Stimulated activated naive CD8-positive, alpha-beta T cell treated with anti-CD3 and anti-CD28 coated beads, Interleukin-15, amount 100 ng/mL, for 72 hours (primary cell): ENCODE measurements at places on chromosomes 12 and 14.

GRCh38 chr14:49966971-49967630, 74.2 kb downstream of the ARF6 start:
- no peak for DNase-seq

DNA sequence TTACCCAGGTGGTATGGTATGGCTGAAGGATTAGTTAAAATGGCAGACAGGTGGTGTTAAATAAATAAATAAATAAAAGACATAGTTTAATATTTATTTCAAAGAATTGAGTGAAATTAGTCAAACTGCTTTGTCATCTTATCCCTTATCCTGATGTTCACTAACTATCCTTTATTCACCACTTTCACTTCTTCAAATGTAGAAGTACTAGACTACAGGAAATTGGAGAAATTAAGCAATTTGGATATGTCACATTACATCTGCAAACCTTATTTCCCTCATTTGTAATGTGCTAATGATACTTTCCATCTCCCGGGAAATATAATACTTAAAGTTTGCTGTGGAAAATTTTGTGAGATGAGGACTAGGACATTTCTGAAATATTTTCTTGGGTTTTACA, 1195.7 kb downstream of the LRFN5 start:
- no peak for DNase-seq

GRCh38 chr14:98230411-98230810, 1041.6 kb downstream of the BCL11B start:
- no peak for DNase-seq

DNA sequence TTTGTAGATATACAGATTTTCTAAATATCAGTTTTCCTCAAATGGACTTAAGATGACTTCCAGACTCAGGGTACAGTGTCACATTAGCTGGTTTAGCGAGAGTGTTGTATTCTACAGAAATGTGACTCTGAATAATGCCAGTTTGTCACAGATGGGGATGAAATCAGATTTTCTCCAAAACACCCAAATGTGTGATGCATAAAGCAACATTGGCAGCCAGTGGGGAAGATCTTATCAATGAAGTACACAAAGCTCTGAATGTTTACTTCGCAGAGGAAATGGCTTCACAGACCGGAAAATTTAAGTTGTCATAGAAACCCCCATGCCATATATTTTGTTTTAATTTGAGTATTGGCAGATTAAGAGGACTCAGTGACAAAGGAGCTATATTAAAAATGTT, 29.9 kb downstream of the ANO4 start:
- DNase-seq: no peak

- no peak for DNase-seq
Observed at GRCh38 chr12:40831916-40832315, 139.7 kb downstream of the CNTN1 start.

- DNase-seq: no peak
Observed at GRCh38 chr12:122282061-122282460, 15.8 kb upstream of the VPS33A start.

GRCh38 chr14:103436533-103436932, 51.3 kb downstream of the MARK3 start:
- DNase-seq: no peak

DNA sequence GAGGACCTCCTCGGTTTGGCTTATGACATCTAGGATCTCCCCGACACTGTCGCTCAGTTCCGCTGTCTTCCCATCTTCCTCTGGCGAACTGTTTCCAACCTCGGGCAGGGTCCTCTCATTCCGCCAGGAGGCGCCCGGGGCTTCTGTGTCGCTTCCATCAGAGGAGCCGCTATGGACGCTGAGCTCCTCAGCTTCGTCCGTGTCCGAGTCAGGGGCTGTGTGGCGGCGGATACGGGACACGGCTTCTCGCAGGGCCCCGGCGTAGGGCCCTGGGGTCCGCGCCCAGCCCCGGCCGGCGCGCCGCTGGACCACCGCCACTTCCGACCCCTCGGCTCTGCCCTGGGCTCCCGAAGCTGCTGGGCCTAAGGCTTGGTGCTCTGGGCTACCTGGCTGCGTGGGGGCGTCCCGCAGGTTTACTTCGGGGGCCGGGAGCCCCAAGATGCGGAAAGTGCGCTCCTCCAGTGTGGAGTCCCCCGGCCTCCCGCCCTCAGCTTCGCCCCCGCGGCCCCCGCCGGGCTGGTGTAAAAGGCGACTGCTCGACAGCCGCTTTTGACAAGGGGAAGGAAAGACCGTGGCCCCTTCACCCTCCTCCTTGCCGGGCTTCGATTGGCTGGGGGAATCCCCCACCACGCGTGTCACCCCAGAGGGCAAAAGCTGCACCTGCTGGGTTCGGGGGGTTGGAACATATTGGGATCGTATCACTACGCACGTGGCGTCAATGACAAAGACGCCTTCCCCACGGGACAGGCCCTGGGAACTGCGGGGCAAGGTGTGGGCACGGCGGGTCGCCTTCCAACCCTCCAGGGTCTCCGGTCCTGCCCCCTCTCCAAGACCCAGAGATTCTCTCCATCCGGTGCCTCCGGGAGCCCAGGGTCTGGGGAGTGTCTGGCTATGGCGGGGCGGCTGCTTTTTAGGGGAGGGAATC, 2.1 kb downstream of the DDN start:
- DNase-seq: peak; percentile 64

- no peak for DNase-seq
Observed at GRCh38 chr14:90408713-90409112, 11.9 kb downstream of the CALM1 start.
